ENCODE measurements at places on chromosomes 11 and 22.

DNA sequence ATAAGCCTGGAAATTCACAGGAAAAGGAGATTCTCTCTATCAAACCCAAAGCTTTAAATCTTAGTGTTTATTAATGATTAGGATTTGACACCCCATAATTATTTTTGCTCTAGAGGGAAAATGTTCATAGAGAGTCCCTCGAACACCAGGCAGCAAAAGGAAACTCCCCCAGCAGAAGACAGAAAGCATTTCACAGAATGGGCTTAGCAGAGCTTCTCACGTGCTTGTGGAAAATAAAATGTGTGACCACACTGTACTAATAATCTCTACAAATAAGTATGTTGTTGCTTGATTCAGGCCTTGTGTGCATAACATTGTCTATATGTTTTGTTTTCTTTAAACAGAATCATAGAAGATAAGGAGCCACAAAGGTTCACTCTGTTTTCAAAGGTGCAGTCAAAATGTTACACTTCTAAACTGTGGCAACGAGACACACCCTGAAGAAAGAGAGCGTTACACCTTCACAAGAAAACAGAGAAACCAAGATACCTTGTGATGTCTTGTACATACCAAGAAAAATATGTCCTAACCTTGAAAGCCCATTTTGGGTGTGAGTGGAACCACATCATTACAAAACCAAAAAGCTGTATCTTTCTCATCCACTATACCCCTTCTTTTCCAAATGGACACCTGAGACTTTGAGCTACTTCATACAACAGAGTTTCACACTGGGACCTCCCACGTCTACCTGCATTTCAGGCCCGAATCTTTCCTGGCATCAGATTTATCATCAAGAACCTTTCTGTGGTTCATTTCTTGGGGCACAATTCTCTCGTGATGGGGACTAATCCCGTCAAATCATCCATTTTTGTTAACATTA, 282.5 kb downstream of the ETS1 start:
- no peak for DNase-seq

DNA sequence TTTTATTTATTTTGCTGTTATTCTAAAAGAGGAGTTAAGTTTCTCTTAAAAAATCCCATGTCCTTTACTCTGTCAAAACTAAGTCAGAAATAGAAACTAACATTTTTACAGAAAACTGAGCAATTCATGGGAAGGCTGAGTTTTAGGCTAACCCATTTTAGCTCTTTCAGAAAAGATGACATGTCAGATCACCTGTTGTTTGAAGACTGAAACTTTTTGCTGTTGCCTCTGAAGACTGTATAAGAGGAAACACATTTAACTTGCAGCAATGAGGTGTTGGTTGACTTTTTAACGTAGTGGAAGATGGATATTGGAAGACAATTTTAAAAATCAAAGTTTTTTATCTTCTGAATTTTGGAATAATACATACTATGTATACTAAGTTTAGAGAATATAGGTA, 115.4 kb downstream of the METTL15 start:
- DNase-seq = no peak

DNA sequence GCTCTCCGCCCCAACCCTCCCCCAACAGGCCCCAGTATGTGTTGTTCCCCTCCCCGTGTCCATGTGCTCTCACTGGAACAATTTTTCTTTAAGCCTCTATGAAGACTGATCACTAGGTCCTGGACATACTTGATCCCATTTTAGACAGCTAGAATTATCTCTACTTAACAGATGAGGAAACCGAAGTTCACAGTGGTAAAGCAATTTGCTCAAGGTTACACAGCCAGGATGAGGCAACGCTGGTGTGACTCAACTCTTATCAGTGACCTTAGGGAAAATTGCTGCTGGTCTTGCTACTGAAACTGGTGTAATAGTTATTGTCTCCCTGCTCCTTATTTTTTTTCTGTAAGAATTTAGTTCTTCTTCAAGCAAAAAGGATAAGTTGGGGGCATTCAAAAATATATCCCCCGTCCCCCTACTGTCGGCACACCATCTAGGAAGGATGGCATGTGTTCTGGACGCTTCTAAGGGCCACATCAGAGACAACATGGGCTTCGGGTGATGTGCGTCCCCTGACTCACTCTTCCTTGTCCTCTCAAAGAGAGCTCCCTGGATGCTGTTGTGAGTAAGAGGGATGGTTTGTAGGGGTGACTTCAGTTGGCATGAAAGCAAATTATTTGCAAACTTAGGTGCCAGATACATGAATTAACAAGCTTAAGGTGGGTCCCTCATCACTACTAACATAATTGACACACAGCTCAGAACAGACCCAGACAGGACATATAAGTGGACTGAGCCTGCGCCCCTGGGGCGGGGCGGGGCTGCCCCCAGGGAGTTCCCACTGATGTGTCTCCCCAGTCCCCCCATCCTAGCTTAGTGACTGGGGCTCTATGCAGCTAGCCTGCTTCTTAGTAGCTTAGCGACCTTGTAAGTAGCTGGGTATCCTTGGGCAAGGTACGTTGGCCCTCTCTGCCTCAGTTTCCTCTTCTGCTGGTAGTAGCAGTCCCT, 23.6 kb upstream of the ALX4 start:
- DNase-seq = no peak

DNA sequence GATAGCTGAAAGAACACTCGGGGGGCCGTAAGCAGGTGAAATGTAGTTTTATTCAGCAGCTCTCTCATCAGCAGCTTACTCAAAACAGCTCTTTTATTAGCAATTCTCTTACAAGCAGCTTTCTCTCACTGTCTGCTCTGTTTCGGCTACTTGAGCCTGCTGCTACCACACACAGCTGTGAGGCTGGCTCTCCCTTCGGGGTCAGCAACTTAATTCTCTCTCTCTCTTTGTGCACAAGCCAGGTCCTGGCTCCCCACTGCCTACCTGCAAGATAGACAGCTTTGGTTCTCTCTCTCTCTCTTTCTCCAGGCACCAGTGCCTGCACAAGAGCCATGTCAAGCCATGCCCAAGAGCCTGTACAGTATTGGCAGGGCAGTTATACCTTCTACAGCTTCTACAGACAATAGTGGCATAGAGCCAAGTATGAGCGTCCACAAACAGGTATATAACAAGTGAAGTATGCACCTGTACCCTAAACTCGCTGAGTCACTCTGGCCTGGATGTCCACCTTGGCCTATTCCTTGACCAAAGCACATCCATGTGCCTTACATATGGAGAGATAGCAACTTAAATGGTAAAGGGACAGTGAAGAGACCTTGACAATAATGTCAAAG, 110.8 kb downstream of the MTNR1B start:
- DNase-seq = no peak

GRCh38 chr11:70203751-70204465, 812 bp downstream of the FADD start:
- no peak for DNase-seq

DNA sequence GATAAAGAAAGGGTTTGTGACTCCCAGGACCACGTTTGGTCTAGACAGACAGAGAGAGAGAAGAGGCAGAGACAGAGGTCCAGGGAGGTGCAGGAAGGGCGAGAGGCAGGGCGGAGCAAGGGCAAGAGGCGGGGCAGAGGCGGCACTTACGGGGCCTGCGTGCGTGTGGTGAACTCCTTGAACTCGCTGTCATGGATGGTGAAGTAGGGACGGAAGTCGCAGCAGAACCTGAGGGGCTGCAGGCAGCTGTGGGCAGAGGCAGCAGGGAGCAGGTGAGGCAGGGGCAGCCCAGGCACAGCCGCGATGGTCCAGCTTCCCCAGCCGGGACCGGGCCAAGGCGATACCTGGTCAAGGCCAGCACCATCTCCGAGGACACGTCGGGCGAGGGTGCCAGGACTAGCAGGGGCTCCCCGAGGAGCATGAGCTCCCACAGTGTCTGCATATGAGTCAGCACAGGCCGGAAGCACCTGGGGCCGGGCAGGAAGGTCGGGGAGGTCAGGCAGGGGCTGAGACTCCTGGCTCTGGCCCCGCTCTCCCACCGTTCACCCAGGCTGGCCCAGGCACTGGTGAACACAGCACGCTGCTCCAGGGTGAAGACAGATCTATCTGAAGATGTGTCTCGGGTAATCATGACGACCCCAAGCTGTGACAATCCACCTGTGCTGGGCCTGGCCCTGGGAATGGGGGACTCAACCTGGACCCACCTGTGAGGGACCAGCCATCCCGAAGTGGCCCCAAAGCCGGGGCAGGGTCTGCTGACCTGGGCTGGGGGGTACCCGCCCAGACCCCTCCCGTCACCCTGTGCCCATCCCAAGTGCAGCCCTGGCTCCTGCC, 7.2 kb upstream of the PLXNB2 start:
- no peak for DNase-seq

- DNase-seq = no peak
Observed at GRCh38 chr11:124745835-124746620, 6.0 kb downstream of the VSIG2 start.

- DNase-seq = no peak
Observed at GRCh38 chr11:56764976-56765375, 16.5 kb upstream of the OR9G4 start.

DNA sequence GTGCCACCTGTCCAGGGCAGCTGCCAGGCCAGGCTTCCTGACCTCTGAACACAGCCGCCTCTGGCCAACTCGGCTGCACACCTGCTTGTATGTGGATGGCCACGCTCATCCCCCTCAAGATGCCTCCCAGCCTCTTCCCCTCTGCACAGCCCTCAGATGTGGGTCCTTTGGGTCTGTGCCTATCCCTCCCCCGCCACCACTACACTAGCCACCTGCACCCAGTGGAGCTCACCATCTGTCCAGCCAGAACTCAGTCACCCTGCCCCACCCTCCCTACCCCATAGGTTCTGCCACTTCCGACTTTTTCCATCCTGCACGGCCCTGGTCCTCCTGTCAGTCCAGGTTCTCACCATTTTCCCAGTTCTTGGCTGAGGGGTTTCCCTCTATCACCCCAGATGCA, 44.6 kb downstream of the PHF21B start:
- no peak for DNase-seq

GRCh38 chr11:35169112-35169511, 30.1 kb downstream of the CD44 start:
- no peak for DNase-seq

GRCh38 chr11:20243974-20244373, 83.7 kb upstream of the DBX1 start:
- DNase-seq = no peak

GRCh38 chr11:12673924-12674570, at the start of gene TEAD1:
Gene TEAD1, plus strand, starts transcription at chr11:12674421.
- DNase-seq = peak; percentile 88

DNA sequence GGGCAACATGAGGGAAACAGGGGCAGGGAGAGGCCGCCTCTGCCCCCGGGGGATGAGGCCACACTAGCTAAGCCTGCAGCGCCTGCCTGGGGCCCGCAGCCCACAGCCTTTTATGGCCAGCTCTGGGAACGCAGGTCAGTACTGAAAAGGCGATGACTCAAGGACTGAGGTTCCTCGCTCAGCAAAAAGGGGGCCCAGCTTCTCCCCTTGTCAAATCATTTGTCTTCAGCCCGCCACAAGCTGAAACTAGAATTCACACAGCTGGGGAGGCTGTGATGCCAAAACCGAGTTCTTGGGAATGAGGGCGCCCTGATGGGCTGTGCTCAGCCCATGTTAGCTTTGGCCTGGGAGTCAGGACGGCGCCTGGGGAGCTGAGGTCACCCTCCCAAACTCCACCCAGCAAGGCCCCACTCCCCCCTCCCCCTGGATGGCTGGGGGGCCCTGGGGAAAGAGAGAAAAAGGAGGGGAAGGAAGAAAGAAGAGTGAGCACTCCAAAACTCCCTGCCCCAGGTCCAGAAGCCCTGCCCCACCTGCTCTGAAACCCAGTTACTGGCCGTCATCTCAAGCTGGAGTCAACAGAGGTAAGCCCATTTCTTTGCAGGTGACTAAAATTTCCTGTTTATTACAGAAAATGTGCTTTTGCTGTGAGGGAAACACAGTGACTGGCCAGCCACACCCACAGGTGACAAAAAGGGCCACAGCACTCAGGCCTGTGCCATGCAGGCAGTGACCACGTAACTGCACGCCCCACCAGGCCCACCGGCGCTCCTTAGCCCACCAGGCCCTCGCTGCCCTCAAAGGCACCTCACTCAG, 13.7 kb downstream of the EHD1 start:
- DNase-seq = no peak

- peak; percentile 36 for DNase-seq
Observed at GRCh38 chr11:95788921-95789505, 569 bp downstream of the FAM76B start.

GRCh38 chr11:46710821-46711269, 8.2 kb upstream of the F2 start:
- no peak for DNase-seq

DNA sequence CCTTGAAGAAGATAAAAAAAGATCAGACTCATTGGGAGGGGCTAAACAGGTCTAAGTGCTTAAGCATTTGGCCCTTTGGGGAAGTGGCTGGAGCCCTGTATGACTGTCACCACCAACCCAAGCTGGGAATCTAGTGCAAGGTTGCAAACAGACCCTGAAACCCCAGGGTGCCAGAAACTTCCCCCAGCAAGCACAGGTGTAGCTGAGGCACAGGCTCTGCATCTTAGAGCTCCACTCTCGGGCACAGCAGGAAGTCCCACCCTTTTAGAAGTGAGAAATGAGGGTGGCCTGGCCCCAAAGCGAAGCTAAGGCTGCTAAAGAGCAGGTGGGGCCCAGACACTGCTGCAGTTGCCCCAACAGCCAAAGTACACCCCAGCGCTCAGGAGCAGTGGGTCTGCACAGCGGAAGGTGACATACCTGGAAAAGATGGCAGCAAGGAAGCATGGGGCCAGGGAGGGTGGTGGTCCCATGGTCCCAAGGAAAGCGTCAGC, 5.8 kb upstream of the KDM2A start:
- DNase-seq = no peak

GRCh38 chr11:76149713-76150112, 56.6 kb downstream of the WNT11 start:
- no peak for DNase-seq

GRCh38 chr22:37601540-37602442, 6.8 kb upstream of the GGA1 start:
- DNase-seq = no peak

GRCh38 chr22:49992921-49993648, 19.5 kb downstream of the IL17REL start:
- peak; percentile 5 for DNase-seq

GRCh38 chr22:31937341-31937740, 7.0 kb upstream of the YWHAH start:
- DNase-seq = no peak

GRCh38 chr11:4514196-4514595, 30.8 kb upstream of the OR52M1 start:
- no peak for DNase-seq

- no peak for DNase-seq
Observed at GRCh38 chr22:45207533-45207932, 33.2 kb downstream of the KIAA0930 start.

GRCh38 chr11:134292661-134293060, 16.5 kb downstream of the GLB1L3 start:
- DNase-seq = no peak

DNA sequence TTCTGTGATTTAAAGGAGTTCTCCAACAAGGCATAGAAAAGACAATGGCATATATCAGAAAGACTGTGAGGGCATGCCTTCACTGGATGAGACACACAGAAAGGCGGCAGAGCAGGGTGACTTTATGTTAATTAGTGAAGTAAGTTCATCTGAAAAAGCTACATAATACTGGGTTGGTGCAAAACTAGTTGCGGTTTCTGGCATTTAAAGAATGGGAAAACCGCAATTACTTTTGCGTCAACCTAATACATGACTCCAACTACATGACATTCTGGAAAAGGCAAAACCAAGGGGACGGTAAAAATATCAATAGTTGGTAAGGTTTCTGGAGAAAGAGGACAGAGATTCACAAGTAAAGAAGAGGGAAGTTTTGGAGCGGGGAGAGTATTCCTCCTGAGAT, 5.1 kb downstream of the RFPL1 start:
- DNase-seq = no peak

GRCh38 chr11:120310870-120311269, 14.2 kb upstream of the TLCD5 start:
- DNase-seq = no peak

- peak; percentile 16 for DNase-seq
Observed at GRCh38 chr11:16611926-16612565, 126.4 kb upstream of the C11orf58 start.
